ENCODE measurements at places on chromosomes 7 and 10. TPM values are rescaled to one million over a fixed set of nuclear protein-coding genes. Genes with fewer than 3 reads are reported as not detected.

CPXM2 gene
- 48.5 TPM for total RNA-seq

SEC23IP gene
- 17.5 TPM for total RNA-seq

MRLN gene
- not detected for total RNA-seq

TFR2 gene
- not detected for total RNA-seq

DNA sequence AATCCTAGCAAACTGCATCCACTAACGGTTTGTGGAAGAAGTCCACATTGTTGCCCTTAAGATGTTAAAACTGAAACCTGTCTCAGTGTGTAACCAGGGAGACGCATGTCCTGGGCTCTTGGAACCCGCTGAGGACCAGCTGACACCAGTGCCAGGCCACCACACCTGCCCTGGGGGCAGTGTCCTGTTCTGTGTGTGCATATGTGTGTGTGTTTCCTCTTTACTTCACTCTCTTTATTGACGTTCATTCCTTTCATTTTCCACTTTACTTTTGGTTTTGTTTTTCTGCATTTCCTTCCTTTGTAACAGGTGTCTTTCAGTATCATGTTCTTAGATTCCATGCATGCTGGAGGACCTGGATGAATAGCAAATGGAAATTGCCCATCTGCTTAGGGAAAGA is 83.8 kb downstream of the TEX36 start:
- no peak for DNase-seq

DNA sequence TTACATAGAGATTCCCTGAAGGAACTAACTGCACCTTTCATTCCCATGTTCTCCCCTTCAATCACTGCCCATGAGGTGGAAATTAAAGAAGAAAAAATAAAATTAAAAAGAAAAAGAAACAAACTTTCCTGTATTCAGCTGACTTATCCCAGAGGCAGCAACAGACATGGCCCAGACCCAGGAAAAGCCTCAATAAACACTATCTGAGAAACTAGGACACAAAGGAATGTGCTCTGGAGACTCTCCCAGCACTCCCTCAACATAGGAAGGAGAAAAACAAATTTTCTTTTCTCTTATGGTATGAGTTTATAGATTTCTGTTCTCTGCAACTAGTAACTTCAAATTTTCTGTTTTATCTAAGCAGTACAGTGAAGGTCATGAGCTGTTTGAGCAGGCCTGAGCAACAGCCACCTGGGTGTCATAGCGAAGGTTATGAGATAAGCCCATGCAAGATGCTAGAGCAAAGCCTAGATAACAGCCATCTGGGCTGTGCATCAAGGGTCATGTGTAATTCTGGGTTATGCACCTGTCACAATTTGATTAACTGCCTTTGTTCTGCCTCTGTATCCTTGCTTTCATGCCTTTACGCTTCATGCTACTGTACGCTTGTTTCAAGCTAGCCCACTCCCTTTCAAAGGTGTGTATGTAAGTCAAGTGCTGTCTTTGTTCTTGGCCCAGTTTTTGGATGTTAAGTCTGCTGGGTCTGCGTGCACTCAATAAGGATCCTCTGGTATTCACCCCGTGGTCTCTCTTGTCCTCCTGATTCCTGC is 11.0 kb upstream of the OR6B1 start:
- DNase-seq: no peak

- DNase-seq: no peak
Observed at GRCh38 chr10:114920459-114920858, 17.5 kb upstream of the TRUB1 start.
